ENCODE measurements at places on chromosomes 16 and 17. TPM values are rescaled to one million over a fixed set of nuclear protein-coding genes. Genes with fewer than 3 reads are reported as not detected.

The FBF1 gene
- 11.6 TPM for total RNA-seq

The ZG16B gene
- total RNA-seq: 1.5 TPM

The RND2 gene
- under 0.01 TPM for total RNA-seq

The PLA2G10 gene
- total RNA-seq: not detected

The PPP1R27 gene
- total RNA-seq: not detected

All from epithelial cell of umbilical artery (primary cell).